ENCODE measurements at places on chromosomes 6 and 20.

DNA sequence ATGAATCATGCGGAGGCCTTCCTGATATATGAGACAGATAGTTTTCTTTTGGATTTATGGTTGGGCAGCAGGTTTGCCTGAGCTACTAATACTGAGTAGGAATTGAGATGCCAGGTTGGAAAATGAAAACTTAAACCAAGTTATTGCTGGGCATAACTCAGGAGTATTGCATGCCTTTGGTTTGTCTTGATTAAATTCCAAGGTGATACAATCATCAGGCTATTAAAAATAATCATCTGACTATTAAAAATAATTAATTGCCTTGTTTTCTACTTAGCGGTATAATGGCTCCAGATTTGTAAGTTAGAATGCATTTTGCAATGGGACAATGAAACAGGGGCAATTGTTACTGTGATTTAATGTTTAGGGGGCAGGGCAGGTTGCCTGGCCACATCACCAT lies 15.5 kb upstream of the RNF144B start:
- DNase-seq = no peak

DNA sequence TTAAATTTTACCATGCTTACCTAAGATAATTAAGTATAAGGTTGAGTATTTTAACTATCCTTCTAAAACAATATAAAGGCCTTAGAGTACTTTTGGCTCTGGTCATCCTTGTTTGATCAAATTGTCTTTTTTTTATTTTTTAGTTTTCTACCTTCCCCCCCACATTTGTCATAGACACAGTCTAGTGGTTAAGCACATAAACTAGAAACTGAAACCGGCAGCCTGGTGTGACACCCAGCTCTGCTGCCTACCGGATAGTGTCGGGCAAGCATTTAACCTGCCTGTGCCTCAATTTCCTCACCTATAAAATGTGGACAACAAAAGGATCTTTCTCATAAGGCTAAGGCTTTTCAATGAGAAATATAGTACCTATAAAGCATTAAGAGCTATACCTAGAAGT lies 21.6 kb upstream of the TULP4 start:
- DNase-seq = no peak

GRCh38 chr6:70839286-70840266 lies 117.3 kb downstream of the B3GAT2 start:
- no peak for DNase-seq

GRCh38 chr6:35139924-35140638 lies 1.1 kb downstream of the TCP11 start:
- DNase-seq = peak; percentile 21

- DNase-seq = no peak
Measured at GRCh38 chr6:35091346-35092083, 49.6 kb downstream of the TCP11 start.

DNA sequence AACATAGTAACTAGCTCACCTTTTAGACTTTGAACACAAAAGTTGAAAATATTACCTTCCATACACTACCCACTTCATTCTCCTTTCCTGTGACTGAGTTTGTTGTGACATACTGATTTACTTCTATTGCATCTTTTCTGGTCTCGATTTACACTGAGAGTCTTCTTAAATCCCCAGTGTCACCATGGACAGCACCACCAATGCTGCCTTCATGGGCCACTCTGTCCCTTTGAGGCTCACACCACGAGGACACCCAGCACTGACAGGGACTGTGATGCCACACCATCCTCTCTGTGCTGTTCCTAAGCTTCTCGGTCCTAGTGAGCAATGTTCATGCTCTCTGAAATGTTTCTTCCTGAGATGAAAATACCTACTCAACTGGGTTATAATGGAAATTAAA lies 337.1 kb upstream of the IRAK1BP1 start:
- no peak for DNase-seq

GRCh38 chr6:68506911-68507310 lies 128.2 kb upstream of the ADGRB3 start:
- DNase-seq = no peak

GRCh38 chr20:55615818-55616217 lies 389.5 kb downstream of the CBLN4 start:
- no peak for DNase-seq

DNA sequence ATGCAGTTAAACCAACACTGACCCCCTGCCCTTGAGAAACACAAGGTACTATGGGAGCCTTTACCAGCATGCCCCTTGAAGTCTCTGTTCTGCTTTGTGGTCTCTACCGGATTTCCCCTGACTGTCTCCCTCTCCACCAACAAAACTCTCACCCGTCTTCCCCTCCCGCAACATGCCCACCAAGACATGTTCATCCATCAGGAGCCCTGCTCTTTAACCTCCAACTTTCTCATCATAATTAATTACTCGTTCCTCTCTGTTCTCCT lies 1.1 kb downstream of the ZNF165 start:
- DNase-seq = no peak

GRCh38 chr20:46715292-46715756 lies 5.9 kb downstream of the SLC2A10 start:
- DNase-seq = no peak

DNA sequence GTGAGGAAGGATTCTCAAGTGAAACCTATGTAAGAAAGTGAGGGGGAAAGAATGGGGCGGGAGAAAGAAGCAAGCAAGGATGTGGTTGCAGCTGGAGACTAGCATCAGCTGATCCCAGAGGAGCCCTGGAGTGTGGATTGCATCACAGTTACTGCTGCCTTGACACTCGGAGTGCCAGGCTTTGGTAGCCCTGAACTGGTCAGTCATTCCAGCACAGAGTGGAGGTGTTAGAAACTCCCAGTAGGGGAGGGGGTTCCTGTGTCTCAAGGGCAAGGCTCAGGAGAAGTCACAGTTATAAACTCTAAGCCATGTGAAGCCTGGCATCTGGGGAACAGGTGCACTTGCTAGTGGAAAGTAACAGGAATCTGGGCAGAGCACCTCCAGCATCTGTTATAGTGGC lies 23.5 kb downstream of the SNAP25 start:
- DNase-seq = no peak

- DNase-seq = no peak
Measured at GRCh38 chr6:49225471-49225870, 237.6 kb downstream of the MMUT start.

DNA sequence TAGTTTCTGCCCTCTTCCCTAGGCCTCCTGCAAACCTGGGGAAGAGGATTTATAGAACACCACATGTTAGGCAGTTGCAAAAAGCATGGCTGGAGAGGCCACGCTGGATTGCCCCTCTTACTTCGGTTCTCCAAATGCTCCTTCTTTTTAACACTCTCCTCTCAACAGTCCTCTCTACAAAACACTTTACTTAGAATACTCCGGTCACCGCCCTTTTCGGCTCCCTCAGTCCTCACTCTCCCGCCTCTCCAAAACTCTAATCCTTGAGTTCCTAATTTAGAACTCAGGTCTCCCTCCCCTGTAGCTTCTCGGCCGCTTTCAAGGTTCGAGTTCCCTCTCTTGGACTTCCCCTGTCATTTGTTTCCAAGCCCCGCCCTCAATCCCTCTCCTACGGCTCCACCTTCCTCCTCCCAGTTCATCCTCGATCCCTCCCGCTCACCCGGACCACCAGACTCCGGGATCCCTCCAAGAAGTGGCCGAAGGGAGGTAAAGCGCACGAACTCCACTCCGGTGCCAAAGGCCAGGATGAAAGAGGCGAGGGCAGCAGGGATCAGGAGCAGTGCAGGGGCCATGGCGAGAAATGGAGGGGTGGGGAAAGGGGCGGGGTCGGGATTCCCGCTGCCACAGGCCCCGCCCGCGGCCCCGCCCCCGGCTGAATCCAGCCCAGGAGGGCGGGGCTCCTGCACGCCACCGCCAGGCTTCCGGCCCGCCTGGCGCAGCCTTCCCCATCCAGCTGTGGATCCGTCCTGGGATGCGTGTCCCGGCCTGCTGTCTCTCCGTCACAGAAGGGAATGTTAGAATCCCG lies at the start of gene NRM:
Gene NRM, minus strand, starts transcription at position 582 of the 805 bp plus-strand sequence. Its CDS starts 10 bp downstream, at position 572.
- peak; percentile 78 for DNase-seq

GRCh38 chr6:904994-905393 lies 212.1 kb upstream of the EXOC2 start:
- DNase-seq = no peak

- DNase-seq = peak; percentile 63
Measured at GRCh38 chr6:73969971-73970970, 274.3 kb downstream of the CD109 start.

GRCh38 chr6:110415086-110415916 lies at the start of gene DDO:
TSS of gene DDO (minus strand) at chr6:110415575. CDS start at chr6:110413462, 2,113 bp downstream.
- DNase-seq = peak; percentile 21

GRCh38 chr6:16338577-16339264 lies 100.3 kb downstream of the GMPR start:
- no peak for DNase-seq

DNA sequence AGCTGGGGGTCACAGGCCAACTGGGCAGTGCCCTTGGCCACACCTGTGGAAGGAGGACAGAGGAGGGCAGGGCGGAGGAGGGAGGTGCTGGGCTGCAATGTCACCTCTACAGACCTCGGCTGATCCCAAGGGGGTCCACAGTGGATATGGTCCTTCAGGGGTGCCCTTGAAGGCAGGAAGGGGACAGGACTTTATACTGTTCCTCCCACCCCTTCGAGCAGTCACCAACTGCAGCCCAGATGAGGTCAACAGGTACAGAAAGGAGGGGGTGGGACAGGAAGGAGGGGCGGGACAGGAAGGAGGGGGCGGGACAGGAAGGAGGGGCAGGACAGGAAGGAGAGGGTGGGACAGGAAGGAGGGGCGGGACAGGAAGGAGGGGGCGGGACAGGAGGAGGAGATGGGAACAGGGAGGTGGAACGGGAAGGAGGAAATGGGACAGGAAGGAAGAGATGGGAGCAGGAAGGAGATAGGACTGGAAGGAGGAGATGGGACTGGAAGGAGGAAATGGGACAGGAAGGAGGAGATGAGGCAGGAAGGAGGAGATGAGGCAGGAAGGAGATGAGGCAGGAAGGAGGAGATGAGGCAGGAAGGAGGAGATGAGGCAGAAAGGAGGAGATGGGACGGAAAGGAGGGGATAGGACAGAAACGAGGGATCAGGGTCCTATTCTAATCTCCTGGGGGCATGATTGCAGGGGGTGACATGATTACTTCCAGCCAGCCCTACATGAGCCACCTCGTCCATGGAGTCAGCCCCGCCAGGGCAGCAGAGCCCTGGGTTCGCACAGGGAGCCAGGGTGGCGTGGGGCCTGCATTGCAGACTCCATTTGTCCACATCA lies 19.4 kb upstream of the MRGBP start:
- DNase-seq = peak; percentile 44

DNA sequence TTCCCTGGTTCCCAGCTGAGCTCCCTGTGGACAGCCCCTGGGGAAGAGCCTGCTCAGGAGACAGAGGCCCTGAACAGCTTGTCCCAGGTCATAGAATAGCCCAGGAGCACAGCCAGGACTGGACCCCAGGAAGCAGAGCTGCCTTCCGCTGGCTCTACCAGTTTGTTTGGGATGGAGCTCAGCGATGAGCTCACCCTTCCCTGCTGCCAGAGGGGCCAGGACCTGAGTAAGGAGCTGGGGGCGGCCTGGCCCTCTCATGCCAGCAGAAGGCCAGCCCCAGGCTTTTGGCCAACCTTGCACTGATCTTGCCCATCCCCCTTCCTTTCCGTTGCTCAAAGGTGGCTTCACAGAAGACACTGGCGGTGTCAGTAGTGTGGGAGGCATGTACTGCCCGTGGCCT lies 17.5 kb downstream of the MMP24OS start:
- no peak for DNase-seq

- no peak for DNase-seq
Measured at GRCh38 chr6:97110626-97111025, 172.4 kb downstream of the MMS22L start.

DNA sequence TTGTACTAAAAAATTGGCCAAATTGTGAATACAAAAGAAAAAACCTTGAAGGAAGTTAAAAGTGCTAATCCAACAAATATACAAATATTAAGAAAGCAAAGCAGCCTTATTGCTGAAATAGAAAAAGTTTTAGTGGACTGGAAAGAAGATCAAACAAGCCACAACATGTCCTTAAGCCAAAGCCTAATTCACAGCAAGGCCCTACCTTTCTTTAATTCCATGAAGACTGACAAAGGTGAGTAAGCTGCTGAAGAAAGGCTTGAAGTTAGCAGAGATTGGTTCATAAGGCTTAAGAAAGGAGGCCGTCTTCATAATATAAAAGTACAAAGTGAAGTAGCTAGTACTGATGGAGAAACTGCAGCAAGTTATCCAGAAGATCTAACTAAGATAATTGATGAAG lies 53.5 kb downstream of the TINAG start:
- no peak for DNase-seq

- DNase-seq = no peak
Measured at GRCh38 chr6:26439151-26440125, 866 bp upstream of the BTN3A3 start.

DNA sequence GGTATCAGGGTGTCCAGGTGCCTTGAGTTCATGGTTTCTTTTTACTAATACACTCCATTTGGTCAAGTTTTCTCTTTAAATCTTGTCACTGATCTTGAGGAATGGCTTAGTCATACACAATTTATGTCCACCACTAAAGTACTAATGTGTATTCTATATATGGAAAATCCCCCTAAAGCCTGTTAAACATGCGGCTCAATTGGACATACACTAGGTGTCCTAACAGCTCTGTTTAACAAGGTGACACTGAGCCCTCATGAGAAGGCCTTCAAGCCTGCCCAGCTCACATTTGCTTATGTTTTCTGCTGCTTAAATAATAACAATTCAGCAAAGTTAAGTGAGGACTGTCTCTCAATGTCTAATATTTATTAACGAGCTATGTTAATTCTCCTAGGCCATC lies 31.5 kb downstream of the PDE7B start:
- DNase-seq = no peak

GRCh38 chr20:40471261-40471629 lies 217.8 kb downstream of the MAFB start:
- DNase-seq = no peak

DNA sequence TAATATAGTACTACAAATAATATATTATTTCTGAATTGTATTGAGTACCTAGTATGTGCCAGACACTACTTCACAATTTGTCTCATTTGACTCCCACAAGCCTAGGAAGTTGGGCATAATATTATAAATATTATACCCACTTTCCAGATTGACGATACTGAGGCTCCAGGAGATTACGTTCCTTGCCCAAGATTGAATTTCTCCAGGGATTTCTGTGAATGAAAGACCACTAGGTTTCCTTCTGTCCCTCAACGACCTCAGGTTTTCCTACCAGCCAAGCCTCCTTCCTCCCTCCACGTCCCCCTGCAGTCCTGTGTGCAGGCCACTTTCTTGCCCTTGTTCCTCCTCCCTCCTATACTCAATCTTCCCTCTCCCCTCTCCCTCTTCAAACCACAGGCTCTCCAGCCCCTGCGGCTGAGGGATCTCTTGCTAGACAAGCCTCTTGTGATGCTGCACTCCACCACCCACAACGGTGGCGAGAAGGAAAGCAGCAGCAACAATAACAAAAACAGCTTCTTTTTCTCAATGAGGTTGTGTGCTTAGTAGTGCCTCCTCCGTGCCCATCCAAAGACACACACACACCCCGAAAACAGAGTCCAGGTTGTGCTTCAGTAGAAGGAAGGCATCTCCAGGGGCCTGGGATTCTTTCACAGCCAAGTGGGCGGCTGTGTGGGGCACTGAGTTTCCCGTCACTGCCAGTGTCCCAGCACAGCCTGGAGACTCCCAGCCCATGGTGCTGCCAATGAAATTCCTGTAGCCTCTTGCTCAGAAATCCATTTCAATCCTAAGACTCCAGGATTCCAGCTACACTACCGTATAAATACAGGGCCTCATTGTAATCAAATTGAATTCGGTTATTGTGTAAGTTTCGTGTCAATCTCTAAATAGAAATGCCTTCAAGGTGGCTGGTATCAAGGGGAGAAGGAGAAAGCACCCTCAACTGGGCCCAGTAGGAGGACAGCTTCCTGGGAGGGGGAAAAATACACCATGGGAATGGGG lies 94.4 kb downstream of the NCR2 start:
- DNase-seq = no peak

GRCh38 chr6:43506667-43507471 lies 3.3 kb downstream of the LRRC73 start:
- DNase-seq = peak; percentile 57
